ENCODE measurements at places on chromosomes 12 and 14.

- DNase-seq: no peak
These were observed 53.0 kb downstream of the PEX5 start for GRCh38 chr12:7242176-7243101.

GRCh38 chr12:83473408-83474095 lies 786.8 kb downstream of the TMTC2 start:
- DNase-seq: no peak

- no peak for DNase-seq
These were observed 97.3 kb downstream of the TRHDE start for GRCh38 chr12:72369423-72369959.

- DNase-seq: no peak
These were observed 24.8 kb downstream of the SLC39A9 start for GRCh38 chr14:69423279-69423678.

- no peak for DNase-seq
These were observed 80.8 kb downstream of the MYRFL start for GRCh38 chr12:69905801-69906200.

GRCh38 chr14:51544901-51545300 lies 106.8 kb upstream of the FRMD6 start:
- no peak for DNase-seq

- no peak for DNase-seq
These were observed 158.9 kb upstream of the AMIGO2 start for GRCh38 chr12:47238669-47239114.

DNA sequence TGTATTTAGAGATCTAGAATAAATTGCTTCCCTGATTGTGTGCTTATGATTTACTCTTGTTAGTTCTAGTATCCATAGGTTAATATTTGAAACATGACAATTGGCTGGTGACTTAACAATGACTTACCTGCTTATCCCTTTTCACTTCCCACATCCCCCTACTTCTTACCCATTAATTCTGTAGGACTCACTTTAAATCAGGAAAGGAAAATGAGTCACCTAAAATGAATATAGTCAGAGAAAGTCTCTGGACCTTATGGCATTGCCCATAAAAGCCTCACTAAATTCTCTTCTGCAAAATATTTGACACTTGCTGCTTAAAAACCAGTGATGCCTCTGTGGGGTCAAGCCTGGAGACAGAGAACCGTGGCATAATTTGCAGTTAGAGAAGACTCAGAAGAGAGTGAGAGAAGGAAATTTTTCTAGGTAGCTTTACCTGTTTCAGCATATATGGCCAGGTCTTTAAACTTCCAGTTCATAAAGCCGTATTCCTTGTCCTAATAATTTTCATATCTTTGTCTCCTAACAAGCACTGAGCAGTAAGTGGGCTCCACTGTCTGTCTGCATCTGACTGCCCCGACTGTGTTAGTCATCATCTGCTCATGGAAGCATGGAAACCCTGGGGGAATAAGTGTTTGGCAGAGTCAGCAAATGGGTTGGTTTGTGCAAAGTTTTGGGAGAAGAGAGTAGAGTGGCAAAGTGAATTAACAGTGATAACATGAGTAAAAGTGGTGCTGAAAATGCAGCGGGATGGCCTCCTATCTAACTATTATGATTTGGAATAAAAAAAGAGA lies 294.4 kb downstream of the AKAP6 start:
- no peak for DNase-seq

DNA sequence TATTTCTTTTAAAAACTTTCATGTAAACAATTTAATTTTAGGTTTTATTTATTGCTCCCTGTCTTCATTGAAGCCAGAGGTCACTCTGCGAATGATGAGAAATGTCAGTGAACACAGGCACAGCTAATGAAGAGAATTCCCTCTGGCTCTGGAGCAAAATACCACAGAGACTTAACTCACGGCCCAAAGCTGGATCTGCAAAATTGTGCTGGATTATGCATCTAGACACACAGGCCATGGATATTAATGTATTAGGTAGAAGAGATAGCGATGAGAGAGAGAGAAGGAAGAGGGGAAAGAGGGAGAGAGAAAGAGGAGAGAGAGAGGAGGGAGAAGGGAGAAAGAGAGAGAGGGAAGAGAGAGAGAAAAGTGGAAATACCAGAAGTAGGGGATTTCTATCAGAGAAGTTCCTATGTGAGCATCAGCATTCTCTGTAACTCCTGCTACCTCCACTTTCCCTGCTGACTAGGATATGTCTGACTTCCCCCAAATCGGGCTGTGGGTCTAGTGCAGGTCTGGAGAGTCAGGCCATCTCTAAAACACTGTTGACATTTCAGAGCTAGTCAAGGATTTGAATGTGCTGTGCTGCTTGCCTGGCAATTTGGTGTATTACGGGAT lies 3.7 kb downstream of the ARHGDIB start:
- DNase-seq: no peak

GRCh38 chr12:39958377-39958776 lies 147.5 kb downstream of the SLC2A13 start:
- no peak for DNase-seq
